ENCODE measurements at places on chromosomes 16 and 17.

DNA sequence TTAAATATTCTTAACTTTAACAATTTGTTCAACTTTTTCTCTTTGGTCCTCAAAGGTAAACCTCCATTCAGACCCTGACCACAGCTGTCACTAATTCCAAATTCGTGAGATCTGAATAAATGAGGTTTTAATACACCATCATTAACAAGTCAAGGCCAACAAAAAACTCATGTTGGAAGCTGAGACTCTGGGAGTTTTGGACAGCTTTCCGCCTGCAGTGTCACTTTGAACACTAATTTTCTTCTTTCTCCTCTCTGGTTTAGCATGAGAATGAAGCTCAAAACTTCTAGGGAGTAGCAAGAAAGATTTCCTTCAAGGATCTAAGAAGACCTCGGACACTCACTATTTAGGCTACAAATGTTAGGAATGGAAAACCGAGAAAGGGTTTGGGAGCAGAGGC, 32.7 kb upstream of the DNAH9 start:
- DNase-seq: no peak

- no peak for DNase-seq
Observed at GRCh38 chr17:79251824-79252223, 177.2 kb downstream of the ENGASE start.

GRCh38 chr17:74153821-74154430, 49.6 kb upstream of the RPL38 start:
- no peak for DNase-seq

DNA sequence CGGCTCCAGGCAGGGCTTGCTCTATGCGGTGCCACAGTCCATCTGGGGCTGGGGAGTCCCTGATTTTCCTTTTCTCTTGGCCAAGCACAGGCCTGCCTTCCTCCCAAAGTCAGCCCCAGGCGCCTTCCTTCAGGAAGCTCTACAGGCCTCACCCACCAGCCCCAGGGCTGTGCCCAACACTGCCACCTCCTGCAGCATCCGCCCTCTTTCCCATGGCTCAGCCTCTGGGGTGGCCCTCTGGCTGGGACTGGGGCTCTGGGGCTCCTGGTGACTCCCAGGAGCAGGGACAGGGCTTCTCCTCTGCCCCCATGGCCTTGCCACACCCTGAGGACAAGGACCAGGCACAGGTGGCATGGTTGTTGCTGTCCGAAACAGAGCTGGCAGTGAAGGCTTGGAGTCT, 817 bp downstream of the ITGB4 start:
- no peak for DNase-seq

DNA sequence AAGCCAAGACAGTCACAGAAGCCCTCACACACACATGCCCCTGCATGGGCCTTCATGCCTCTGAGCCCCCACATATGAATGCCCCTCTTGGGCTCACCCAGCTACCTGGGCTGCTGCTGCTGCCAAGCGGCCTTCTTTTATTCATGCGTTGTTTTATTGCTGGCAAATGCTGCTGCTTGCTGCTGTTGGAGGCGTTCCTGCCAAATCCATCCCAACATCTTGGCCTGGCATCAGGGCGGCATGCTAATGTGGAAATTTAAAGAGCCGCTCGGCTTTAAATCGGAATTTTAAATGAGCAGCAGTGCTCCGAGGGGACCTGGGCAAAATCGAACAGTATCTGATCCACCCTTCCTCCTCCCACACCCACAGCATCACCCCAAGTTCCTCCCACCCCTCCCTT, 39.0 kb downstream of the NEUROD2 start:
- DNase-seq: no peak

DNA sequence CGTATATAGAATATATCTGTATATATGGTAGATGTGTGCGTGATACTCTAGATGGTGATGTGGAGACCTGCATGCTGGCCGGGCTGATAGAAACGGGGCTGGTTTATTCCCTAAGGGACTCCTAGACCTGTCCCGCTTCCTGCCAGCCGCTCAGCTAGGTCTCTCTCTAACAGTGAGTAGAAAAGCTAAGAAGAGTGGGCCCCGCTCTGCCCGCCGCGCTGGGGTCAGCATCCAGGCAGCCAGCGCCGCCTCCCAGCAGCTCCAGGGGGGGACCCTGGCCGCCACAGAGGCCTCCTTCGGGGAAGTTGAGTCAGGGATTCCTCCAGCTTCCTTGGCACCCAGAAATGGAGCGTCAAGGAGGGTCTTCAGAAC, 9.4 kb downstream of the CYGB start:
- no peak for DNase-seq

GRCh38 chr17:39979893-39980350, 685 bp upstream of the PSMD3 start:
- peak; percentile 19 for DNase-seq

DNA sequence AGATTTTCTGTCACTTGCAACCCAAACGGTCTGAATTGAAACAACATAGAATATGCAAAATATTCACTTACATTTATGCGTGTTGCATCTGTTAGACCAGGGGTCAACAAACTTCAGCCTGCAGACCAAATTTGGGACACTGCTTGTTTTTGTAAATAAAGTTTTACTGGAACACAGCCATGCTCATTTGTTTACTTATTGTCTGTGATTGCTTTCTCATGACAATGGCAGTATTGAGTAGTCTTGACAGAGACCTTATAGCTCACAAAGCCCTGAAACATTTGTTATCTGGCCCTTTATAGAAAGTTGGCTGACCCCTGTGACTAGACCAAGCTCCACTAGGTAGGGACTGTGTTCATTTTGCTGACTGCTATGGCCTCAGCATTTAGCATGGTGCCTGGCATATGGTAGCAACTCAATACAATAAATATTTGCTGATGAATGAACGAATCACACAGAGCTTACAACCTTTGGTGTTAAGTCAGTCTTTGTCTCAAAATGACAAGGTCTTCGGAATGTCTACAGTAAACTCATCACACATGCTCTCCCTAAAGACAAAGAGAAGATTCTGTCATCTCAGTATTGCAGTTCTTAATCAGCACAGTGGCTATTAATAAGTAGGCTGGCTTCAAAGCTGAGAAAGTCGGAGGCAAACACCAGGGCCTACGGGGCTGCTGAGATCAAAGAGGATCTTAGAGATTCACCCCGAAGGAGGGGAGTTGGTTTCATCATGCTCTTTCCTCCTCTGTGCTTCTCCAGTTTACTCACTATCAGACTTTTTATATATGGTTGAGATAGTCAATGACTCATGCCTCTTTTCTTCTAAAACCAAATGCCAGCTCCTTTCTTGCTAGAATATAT, 95.2 kb upstream of the AXIN2 start:
- DNase-seq: peak; percentile 71

DNA sequence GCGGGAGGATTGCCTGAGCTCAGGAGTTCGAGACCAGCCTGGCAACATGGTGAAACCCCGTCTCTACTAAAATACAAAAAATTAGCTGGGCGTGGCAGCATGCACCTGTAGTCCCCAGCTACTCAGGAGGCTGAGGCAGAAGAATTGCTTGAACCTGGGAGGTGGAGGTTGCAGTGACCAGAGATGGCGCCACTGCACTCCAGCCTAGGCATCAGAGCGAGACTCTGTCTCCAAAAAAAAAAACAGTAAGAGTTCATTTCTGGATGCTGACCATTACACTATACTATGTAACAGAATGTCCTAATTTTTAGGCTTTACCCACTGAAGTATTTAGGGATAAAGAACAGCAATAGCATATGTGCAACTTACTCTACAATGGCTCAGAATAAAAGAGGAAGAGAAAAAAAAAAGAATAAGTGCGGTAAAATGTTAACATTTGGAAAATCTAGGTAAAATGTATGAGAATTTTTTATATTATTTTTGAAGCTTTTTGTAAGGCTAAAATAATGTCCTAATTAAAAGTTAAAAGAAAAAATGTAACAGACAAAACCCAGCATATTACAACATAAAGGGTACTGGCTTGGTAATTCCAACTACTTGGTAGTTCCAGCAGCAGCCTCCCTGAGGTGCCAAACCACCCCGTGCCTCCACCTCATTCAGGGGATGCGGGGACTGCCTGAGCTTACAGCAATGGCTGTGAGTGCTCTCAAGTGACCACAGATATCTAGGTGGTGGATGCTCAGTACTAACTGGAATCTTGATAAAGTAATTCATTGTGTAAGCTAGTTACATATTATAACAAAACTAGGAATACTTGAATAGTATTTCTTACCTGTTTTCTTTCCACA, 10.9 kb downstream of the COPS3 start:
- peak; percentile 33 for DNase-seq

- DNase-seq: no peak
Observed at GRCh38 chr16:64098451-64098850, 1023.4 kb downstream of the CDH11 start.

GRCh38 chr17:49404906-49405305, 9.8 kb downstream of the PHB1 start:
- DNase-seq: no peak

- DNase-seq: no peak
Observed at GRCh38 chr17:343211-343610, 9.4 kb downstream of the RPH3AL start.

GRCh38 chr17:74272731-74273201, 1.3 kb upstream of the DNAI2 start:
- no peak for DNase-seq

GRCh38 chr16:52543654-52544053, 3.3 kb downstream of the TOX3 start:
- no peak for DNase-seq

DNA sequence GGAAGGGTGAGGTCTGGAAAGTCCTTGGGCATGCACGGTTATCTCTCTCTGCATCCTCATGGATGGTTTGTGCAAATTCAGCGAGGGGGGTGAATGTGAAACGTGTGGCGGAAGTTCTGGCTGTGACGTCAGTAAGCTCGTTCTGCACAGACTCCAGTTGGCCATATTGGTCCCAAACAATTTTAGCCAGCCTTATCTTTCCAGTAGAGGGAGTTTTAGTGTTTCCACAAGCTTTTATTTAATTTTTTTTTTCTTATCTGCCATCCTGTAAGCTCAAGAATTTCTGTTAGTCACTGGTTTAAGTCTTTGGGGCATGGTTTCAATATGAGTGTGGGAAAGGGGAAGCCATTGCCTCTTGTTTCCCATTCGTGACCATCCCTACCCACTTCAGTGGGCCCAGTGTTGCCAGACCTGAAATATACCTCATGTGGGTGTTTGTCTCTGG, 39.0 kb downstream of the HLF start:
- no peak for DNase-seq

GRCh38 chr16:87552772-87553573, 49.3 kb upstream of the JPH3 start:
- DNase-seq: no peak

DNA sequence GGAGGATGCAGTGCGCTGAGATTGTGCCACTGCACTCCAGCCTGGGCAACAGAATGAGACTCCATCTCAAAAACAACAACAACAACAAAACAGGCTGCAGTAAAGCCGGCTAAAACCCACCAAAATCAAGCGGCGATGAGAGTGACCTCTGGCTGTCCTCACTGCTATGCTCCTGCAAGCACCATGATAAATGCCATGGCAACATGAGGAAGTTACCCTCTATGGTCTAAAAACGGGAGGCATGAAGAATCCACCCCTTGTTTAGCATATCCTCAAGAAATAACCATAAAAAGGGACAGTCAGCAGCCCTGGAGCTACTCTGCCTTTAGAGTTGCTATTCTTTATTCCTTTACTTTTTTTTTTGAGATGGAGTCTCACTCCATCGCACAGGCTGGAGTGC, 8.4 kb upstream of the LGALS3BP start:
- DNase-seq: no peak

DNA sequence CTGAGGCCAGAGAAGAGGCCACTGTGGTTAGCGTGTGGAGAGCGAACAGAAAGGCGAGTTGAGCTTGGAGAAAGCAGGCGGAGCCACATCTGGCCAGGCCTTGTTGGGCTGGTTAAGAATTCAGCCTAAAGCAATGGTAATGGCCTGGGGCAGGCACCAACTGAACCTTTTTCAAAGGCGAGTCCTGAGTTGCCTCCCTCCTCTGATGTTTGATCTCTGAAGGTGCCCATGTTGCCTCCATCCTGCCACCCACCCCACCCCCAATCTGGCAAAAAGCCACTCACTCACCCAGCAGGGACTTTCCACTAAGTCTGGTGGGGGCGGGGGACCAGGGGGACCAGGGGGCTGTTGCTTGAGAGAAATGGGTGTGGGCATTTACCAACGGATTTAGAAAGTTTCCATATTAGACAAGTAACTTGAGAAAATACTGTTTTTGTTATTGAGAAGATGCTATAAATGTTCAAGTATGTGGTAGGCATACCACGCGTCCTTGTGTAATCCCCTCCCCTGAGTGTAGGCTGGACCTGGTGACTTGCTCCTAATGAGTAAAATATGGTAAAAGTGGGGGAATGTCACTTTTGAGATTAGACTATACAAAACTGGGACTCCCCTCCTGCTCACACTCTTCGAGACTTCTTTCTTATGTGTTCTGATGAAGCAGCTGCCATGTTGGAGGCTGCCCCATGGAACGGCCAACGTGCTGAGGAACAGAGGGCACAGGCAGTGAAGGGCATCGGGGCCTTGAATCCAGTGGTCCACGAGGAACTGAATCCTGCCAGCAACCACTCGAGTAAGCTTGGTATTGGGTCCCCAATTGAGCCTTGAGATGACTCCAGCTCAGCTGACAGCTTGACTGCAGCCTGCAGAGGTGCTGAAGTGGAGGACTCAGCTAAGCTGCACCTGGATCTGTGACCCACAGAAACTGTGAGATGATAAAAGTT, 29.9 kb upstream of the TNS4 start:
- DNase-seq: peak; percentile 89

DNA sequence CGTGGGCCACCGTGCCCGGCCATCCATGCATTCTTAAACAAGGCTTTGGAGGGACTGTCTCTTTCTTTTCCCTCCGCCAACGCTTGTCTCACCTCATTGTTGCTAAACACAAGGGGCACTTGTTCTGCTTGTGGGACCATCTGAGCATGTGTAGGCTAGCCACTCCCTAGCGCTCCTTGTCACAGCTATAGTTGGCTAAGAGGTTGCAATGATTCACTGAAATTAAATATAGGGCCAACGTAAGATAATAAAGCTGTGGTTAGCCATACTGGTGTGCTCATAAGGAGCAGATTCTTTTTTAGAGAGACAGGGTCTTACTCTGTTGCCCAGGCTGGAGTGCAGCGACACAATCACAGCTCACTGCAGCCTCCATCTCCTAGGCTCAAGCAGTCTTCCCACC, 41.2 kb downstream of the KIAA0513 start:
- DNase-seq: no peak

GRCh38 chr16:74726716-74727115, 26.1 kb upstream of the MLKL start:
- DNase-seq: peak; percentile 63
